ENCODE measurements at places on chromosomes 3 and 15.

DNA sequence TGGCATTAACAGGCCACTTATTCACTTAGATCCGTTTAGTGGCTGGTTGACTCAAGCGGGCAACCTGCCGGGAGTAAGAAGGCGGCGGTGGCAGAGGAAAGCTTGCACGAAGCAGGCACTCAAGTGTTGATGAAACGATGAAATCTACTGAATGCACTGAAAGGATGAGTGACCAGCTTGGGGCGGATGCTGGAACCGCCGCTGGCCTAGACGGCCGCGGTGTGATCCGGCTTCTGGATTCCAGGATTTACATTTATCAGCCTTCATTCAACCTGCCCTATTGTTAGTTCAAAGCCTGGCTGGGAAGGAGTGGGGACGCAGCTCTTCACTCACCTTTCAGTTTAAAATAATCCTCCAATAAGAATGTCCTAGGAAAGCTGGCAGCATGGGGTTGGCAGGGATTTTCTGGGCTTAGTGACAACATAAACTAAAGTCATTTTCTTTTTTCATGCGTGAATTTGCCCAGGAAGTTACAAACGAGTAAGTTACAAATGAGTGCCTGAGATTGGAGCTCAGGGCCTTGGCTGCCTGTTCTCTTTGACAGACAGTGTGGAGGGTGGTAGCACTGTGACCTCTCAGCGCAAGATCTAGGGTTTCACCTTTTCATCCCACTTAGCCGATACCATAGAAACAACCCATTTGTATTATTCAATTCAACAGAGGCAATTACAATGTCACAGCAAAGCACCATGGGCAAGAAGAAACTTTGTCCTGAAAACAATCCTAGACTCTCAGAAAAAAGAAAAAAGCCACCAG is 1.1 kb upstream of the PLCH1 start:
- DNase-seq = peak; percentile 72

- DNase-seq = no peak
Measured at GRCh38 chr3:94323596-94323995, 260.7 kb downstream of the NSUN3 start.

- DNase-seq = no peak
Measured at GRCh38 chr3:183762304-183762703, 63.1 kb downstream of the MAP6D1 start.

DNA sequence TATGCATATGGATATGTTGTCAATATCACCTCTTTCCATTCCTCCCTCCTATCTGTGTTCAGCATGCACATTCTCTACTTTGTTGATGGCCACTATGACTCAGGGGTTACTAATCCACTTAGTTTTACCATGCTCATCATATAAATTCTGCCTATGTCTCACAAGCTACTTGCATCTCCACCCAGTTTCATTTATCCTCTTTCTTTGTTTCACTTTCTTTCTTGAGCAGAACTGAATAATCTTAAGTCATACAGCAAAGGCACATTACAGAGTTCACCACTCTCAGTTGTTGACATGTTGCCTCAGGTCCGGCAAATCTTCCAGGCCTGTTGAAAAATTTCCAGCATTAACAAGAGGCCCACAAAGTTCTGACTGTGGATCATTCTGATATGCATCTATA is 71.5 kb downstream of the SSR3 start:
- no peak for DNase-seq

- DNase-seq = no peak
Measured at GRCh38 chr15:29244123-29244522, 25.5 kb downstream of the NSMCE3 start.

DNA sequence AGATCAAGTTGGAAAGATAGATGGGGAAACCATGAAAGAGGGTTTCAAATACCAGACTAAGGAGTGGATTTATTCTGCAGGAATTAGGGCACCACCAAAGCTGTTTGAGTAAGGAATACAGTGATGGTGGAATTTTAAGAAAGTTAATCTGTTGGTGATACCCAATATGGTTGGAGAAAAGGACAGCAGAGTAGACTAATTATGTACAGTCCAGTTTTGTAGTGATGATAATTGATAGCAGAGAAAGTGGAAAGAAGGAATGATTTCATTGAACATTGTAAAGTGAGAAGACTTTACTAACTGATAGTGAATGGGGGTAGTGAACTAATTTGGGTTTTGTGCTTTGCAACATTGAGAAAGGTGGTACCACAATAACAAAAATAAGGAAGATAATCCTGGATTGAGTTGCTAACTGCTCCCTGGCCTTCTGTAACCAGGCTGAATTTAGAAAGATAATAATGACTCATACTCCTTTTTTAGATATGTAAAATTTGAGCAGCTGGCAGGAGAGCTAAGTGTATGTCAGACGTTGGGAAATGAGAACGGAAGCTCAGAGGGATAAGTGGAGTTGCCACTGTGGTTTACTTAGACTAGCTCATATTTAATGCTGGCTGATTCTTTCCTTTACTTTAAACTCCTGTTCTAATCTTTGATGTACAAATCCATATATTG is 16.9 kb downstream of the TCAIM start:
- peak; percentile 76 for DNase-seq

DNA sequence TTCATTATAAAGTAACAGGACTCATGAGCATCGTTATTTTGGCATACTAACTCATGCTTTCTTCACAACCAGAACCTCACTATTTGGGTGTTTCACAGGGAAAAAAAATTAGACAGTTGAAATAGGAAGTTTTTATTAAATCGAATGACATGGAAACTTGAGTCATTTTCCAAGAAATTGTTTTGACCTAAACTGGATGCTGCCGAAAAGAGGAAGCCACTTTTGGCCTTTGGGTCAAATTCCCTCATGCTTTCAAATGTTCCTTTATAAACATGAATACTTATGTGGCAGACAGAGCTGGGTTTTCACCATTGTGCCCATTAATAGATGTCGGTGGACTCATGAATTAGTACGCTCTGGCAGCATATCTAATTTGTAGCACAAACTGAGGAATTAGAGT is 224.9 kb downstream of the MCTP2 start:
- DNase-seq = no peak

DNA sequence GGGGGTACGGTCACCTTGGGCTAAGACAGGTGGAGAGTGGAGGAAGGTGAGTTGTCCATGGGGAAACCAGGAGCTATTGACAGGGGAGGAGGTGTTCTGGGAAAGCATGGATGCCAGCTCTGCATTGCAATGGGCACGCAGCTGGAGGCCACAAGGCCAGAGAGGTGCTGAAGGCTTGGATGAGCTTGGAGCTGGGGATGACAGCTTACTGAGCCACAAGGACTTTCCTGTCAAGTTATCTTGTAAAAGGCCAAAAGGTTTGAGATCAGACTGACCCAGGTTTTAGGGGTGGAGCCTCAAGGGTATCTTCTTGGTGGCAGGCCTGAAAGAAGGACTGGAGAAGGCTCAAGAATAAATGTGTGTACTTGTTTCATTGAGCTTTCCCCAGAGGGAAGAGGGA is 115.2 kb downstream of the ASB7 start:
- DNase-seq = no peak

- DNase-seq = no peak
Measured at GRCh38 chr15:101033801-101034200, 114.6 kb downstream of the LRRK1 start.

GRCh38 chr3:12998648-12999047 is 74.6 kb downstream of the IQSEC1 start:
- DNase-seq = no peak

DNA sequence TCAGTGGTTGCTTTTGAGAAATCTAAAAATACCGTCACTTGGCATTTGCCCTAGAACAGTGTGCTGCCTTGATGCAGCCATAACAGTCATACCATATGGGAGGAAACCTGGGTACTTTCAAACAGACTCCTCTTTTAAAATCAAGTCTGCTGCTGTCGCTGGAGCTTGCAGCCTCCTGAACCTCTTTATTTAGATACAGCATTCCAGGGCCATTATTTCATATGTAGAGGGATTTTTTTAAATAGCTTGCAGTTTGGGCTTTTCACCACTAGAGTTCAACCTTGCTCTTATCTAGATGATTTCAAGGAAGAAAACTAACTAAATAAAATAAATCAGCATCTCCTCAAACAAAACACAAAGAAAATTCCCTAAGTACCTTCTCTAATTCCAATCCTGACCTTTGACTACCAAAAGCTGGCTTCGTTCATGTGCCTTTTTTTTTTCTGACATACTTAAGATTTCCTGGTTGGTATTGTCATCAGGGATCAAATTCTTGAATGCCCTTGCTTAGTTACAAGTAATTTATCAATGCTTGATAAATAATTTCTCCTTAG is 111.6 kb downstream of the KBTBD8 start:
- peak; percentile 67 for DNase-seq

- DNase-seq = no peak
Measured at GRCh38 chr15:52097180-52097579, 15.4 kb downstream of the BCL2L10 start.

DNA sequence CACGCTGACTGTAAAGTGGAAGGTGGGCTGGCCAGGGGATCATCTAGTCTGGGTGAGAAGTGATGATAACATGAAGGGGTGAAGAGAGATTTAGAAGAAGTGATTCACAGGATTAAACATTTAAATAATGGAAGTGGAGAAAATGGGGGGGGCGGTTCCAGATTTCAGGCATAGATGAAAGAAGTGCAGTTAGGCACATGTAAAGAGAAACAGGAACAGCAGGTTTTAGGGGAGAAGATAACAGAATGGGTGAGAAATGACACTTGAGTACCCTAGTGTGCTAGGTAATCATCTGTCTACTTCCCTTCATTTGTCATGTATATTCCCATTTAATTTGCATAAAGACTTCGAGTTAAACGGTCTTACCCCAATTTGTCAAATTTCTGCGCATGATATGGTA is 15.3 kb downstream of the B3GNT5 start:
- DNase-seq = no peak

- DNase-seq = no peak
Measured at GRCh38 chr3:8369638-8370037, 132.0 kb upstream of the LMCD1 start.

GRCh38 chr15:74259821-74260607 is 23.9 kb downstream of the CCDC33 start:
- no peak for DNase-seq

- peak; percentile 30 for DNase-seq
Measured at GRCh38 chr3:159301961-159302360, 500.1 kb downstream of the MFSD1 start.

DNA sequence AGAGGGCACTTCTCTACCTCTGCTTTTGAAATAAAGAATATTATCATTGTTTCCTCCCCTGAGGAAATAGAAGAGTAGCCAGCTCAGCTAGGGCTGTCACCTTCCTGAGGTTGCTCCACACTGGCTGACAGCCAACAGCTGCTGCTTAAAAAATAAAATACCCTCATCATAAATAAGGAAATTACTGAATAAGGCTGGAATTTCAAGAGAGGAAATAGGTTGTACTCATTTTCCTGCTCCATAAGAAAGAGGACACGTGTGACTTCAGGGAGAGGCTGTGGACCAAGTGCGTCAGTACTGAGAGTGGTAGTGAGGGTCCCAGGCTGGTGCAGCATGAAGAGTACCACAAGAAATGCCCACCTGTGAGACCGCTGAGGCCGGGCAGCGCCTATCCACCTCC is 8.1 kb upstream of the C2CD4B start:
- no peak for DNase-seq

- DNase-seq = no peak
Measured at GRCh38 chr15:67085818-67086636, 20.6 kb downstream of the SMAD3 start.

GRCh38 chr3:177838766-177839350 is 641.6 kb upstream of the TBL1XR1 start:
- DNase-seq = no peak

DNA sequence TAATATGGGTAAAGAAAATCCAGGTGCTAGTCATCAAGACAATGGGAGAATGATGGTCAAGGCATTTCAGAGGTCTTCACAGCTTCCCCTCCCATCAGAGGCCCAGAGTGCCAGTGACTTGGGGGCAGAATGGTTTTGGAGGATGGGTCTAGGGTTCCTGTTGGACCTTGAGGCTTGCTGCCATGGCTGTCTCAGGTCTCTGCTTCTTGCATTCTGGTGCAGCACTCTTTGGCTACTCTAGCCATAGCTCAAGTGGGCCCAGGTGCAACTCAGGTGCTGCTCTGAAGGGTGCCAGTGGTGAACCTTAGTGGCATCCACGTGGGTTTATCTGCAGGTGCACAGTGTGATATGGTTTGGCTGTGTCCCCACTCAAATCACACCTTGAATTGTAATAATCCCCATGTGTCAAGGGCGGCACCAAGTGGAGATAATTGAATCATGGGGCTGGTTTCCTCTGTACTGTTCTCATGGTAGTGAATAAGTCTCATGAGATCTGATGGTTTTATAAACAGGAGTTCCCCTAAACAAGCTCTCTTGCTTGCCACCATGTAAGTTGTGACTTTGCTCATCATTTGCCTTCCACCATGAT is 48.5 kb upstream of the PEX5L start:
- DNase-seq = peak; percentile 45

DNA sequence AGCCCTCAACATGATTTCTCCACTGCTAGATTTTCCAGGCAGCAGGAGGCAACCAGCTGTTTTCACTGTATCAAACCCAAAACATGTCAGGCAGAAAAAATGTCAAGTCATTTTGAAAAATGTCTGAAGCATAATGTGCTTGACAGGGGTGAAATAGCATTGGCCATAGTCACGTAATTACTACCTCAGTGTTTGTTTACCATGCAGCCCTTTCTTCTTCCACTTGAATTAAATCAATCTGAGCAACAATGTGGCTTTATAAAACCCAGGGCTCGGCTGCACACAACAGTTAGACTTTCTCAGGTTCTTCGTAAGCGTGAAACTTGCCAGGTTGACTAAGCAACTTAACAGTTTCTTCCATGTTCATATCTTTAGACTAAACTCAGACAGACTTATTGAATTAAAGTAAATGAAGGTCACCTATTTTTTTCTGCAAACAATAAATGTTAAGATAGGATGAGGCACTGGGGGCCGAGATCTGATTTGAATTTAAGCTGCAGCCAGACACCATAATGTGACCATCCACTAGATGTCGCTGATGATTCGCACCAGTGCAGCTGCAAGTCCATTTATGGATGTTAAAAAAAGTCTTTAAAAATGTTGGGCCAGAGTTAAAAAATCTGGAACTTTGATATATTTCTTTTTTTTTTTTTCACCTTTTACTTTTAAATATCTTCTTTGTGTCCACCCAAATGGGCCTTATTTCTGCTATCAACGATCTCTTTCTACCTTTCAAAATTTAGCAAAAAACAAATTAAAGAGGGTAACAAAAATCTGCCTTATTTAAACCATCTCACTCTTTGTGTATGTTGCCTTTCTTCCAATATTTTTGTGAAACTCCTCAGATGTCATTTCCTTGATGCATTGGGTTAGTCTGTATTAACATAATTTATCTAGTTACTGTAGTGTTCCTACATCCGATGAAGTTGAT is 305.9 kb downstream of the CACNA2D3 start:
- DNase-seq = peak; percentile 44

- DNase-seq = peak; percentile 99
Measured at GRCh38 chr15:28929200-28929599, 43.4 kb downstream of the APBA2 start.

Measured in NCI-H524 (cell line).